T-helper 17 cell (primary cell): ENCODE measurements at places on chromosomes 11 and 22. TPM values are rescaled to one million over a fixed set of nuclear protein-coding genes. Genes with fewer than 3 reads are reported as not detected.

- no peaks in the 10 kb centered on the region for H3K36me3 ChIP-seq
- peaks cover 35% of the 10 kb centered on the region for H3K27me3 ChIP-seq
- no peaks in the 10 kb centered on the region for H3K4me1 ChIP-seq
- no peak overlapping the region for H3K4me3 ChIP-seq
- DNase-seq: no peak
- no peak overlapping the region for H3K27ac ChIP-seq
Measured at GRCh38 chr11:60252213-60253108, 9.5 kb upstream of the MS4A4E start.

GRCh38 chr11:113587308-113587739 is 112.1 kb upstream of the DRD2 start:
- H3K36me3 ChIP-seq: no peaks in the 10 kb centered on the region
- H3K4me1 ChIP-seq: no peaks in the 10 kb centered on the region
- no peak overlapping the region for H3K4me3 ChIP-seq
- DNase-seq: no peak

DNA sequence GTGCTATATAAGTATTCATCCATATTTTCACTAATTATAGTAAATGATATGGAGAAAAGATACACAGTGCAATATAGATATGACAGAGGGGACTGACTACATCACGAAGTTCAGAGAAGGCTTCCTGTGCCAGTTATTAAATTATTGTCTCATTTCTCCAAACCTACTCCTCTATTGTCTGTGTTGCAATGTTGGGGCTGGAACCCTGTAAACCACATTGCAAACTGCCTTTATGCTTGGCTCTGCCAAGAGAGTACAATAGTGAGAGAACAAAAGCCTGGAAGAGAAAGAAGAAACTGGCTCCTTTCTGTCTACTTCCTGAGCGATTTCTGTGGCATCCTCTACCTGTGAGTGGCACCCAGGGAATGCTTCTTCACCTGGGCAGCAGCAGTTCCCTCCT is 46.4 kb downstream of the ME3 start:
- H3K4me3 ChIP-seq: no peak overlapping the region
- H3K27me3 ChIP-seq: peaks cover 16% of the 10 kb centered on the region
- H3K27ac ChIP-seq: no peak overlapping the region
- no peak for DNase-seq
- no peaks in the 10 kb centered on the region for H3K36me3 ChIP-seq

DNA sequence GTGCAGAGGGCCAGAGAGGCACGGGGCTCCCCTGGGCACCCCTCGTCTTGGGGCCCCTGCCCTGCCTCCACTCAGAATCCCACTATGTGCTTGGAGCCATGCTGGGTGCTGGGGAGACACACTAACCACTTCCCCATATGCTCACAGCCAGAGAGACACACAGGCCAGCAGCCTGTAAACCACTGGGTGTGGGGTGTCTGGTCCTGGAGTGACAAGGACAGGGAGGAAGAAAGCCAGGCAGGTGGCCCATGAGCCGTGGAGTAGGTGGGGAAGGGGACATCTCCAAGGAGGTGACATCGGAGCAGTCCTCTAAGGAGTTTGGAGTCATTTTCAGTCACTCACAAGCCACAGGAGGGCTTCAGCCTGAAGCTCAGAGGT is 58.9 kb downstream of the CDKN1C start:
- H3K4me3 ChIP-seq: no peak overlapping the region
- no peaks in the 10 kb centered on the region for H3K4me1 ChIP-seq
- H3K27ac ChIP-seq: no peak overlapping the region
- DNase-seq: no peak
- peaks cover 6% of the 10 kb centered on the region for H3K36me3 ChIP-seq

DNA sequence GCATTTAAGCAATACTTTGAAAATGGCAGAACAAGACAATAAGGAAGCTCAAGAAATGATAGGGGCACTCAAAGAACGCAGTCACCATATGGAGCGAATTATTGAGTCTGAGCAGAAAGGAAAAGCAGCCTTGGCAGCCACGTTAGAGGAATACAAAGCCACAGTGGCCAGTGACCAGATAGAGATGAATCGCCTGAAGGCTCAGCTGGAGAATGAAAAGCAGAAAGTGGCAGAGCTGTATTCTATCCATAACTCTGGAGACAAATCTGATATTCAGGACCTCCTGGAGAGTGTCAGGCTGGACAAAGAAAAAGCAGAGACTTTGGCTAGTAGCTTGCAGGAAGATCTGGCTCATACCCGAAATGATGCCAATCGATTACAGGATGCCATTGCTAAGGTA is 51.9 kb downstream of the SPECC1L start:
- peaks cover 2% of the 10 kb centered on the region for H3K36me3 ChIP-seq
- H3K27me3 ChIP-seq: no peaks in the 10 kb centered on the region
- no peak for DNase-seq
- peaks cover 7% of the 10 kb centered on the region for H3K4me1 ChIP-seq
- no peak overlapping the region for H3K4me3 ChIP-seq

GRCh38 chr11:10638316-10638925 is 55.1 kb downstream of the IRAG1 start:
- H3K4me3 ChIP-seq: no peak overlapping the region
- H3K4me1 ChIP-seq: peaks cover 6% of the 10 kb centered on the region
- H3K36me3 ChIP-seq: peaks cover 2% of the 10 kb centered on the region
- no peak for DNase-seq
- peaks cover 44% of the 10 kb centered on the region for H3K27me3 ChIP-seq
- no peak overlapping the region for H3K27ac ChIP-seq

DNA sequence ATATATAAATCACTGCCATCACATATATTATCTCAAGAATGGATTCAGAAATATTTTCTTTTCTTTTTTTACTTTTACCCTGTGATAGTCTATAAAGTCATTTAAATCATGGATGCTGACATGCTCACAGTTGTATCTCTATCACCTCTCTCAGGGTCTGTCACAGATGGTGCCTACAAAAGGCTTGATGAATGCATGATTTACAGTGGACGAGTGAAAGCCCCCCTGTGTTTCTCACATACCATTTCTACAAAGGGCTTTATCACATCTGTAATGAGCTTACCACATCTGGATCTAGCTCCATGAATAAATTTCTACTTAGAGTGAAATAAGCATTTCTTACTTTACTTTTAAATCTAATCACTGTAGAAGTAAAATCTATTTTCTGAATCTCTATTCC is 121.4 kb upstream of the CARD18 start:
- peaks cover 7% of the 10 kb centered on the region for H3K4me1 ChIP-seq
- H3K4me3 ChIP-seq: no peak overlapping the region
- DNase-seq: no peak
- H3K27me3 ChIP-seq: no peaks in the 10 kb centered on the region

GRCh38 chr11:60871378-60872061 is 4.2 kb downstream of the ZP1 start:
- no peak for DNase-seq
- peak overlapping the region; percentile 11 for H3K27ac ChIP-seq
- peaks cover 7% of the 10 kb centered on the region for H3K27me3 ChIP-seq

GRCh38 chr11:47861728-47862127 is 13.6 kb upstream of the NUP160 start:
- H3K36me3 ChIP-seq: peaks cover 2% of the 10 kb centered on the region
- peaks cover 23% of the 10 kb centered on the region for H3K4me1 ChIP-seq
- H3K27ac ChIP-seq: peak overlapping the region; percentile 85

DNA sequence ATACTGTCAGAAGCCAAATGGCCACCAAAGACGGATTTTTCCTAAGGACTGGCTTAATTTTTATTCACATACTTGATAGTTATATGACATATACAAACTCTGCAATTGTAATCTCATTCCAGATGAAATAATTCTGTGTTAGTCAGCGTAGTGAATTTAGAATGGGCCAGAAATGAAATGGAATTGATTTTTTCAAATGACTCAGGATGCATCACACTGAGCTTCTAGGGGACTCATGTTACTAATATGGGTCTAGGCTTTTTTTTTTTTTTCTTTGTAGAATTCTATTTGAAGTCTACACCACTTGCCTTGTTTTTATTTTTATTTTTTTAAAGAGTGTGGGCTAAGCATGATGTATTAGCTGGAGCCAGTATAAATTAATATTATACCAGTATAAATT is 62.7 kb downstream of the SPECC1L start:
- no peaks in the 10 kb centered on the region for H3K27me3 ChIP-seq
- H3K36me3 ChIP-seq: peaks cover 10% of the 10 kb centered on the region
- no peak overlapping the region for H3K4me3 ChIP-seq
- no peak overlapping the region for H3K27ac ChIP-seq
- no peak for DNase-seq
- peaks cover 20% of the 10 kb centered on the region for H3K4me1 ChIP-seq

- peaks cover 31% of the 10 kb centered on the region for H3K27me3 ChIP-seq
- no peak overlapping the region for H3K27ac ChIP-seq
- H3K4me1 ChIP-seq: peaks cover 12% of the 10 kb centered on the region
- DNase-seq: no peak
- no peak overlapping the region for H3K4me3 ChIP-seq
Measured at GRCh38 chr11:76802151-76802550, 19.0 kb downstream of the TSKU start.

DNA sequence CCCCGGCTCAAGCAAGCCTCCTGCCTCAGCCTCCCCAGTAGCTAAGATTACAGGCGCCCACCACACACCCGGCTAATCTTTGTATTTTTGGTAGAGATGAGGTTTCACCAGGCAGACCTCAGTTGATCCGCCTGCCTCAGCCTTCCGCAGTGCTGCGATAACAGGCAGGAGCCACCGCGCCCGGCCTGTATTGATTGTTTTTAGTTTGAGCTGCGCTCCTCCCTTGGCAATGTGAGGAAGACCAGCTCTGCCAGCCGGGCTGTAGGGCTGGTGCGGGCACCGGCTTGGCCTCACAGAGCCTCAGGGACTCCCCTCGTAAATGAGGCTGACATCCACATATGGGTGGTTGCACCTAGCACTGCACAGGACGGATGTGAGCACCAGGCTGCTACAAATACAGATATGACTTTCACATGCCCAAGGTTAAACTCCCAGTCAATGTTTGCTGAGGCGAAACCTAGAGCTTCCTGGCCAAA is 7.5 kb upstream of the SLC2A11 start:
- no peak overlapping the region for H3K4me3 ChIP-seq
- no peak overlapping the region for H3K27ac ChIP-seq

DNA sequence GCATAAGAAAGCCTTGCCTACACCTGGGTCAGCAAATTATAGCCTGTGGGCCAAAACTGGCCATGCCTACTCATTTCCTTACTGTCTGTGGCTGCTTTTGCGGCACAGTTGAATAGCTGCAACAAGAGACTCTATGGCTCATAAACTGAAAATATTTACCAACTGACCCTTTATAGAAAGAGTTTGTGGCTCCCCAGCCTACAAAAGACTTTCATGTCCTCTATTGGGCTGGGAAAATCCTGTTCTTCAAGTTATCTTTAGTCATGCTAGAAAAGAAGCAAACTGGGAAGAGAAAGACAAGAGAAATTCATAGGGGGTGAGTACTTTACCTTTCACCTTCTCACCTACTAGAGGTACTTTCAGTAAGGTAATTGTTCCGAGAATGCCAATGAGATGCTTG is 175.1 kb downstream of the SWAP70 start:
- no peak for DNase-seq
- H3K27ac ChIP-seq: peak overlapping the region; percentile 39
- no peak overlapping the region for H3K4me3 ChIP-seq
- peaks cover 17% of the 10 kb centered on the region for H3K4me1 ChIP-seq

GRCh38 chr11:15835788-15836411 is 520.4 kb downstream of the SOX6 start:
- no peaks in the 10 kb centered on the region for H3K4me1 ChIP-seq
- H3K27me3 ChIP-seq: peaks cover 8% of the 10 kb centered on the region
- no peak overlapping the region for H3K4me3 ChIP-seq
- no peak for DNase-seq
- H3K27ac ChIP-seq: no peak overlapping the region

DNA sequence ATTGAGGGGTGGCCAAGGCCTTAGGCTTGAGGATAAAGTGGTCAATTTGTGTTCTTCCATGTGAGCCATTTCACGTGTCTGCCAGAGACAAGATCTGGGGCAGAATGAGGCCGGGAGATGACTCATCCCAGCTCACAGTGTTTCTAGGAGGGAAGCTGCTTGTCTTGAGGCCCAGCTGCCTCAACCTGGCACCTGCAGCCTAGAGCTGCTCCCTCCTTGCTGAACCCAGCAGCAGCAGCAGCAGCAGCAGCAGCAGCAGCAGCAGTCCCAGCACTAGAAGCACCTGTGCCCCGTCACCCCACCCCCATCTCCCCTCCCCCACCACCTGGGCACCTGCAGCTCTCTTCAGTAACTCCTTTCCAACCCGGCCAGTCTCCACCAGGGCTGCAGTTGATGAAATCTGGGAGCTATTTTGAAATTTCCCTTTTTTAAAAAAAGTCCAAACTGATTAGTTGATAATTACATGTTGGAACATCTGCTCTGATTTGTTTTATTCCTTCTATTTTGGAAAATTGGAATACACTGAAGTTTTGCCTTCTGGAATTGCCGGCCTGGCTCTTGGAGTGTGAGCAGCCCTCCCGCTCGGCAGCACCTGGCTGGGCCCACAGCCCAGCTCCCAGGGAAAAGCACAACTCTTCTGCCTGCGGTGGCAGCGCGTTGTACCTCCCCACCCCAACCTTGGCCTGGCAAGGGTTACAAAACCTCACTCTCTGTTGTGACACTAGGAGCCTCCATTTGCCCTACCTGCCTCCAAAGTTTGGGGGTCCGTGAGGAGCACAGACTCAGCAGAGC is 143.5 kb downstream of the NXPE2 start:
- no peak overlapping the region for H3K27ac ChIP-seq
- no peaks in the 10 kb centered on the region for H3K4me1 ChIP-seq
- no peaks in the 10 kb centered on the region for H3K36me3 ChIP-seq
- DNase-seq: no peak
- peaks cover 5% of the 10 kb centered on the region for H3K27me3 ChIP-seq
- H3K4me3 ChIP-seq: no peak overlapping the region

GRCh38 chr11:2269601-2270321 is 627 bp downstream of the ASCL2 start:
- DNase-seq: no peak
- H3K27ac ChIP-seq: no peak overlapping the region
- H3K27me3 ChIP-seq: peaks cover 28% of the 10 kb centered on the region
- H3K36me3 ChIP-seq: no peaks in the 10 kb centered on the region

GRCh38 chr11:112024178-112024772 is 933 bp upstream of the DLAT start:
- peaks cover 22% of the 10 kb centered on the region for H3K4me1 ChIP-seq
- H3K36me3 ChIP-seq: no peaks in the 10 kb centered on the region
- no peak for DNase-seq
- H3K27me3 ChIP-seq: no peaks in the 10 kb centered on the region

GRCh38 chr11:130180491-130180890 is 20.9 kb downstream of the ST14 start:
- H3K4me1 ChIP-seq: no peaks in the 10 kb centered on the region
- H3K27ac ChIP-seq: no peak overlapping the region
- no peak for DNase-seq

DNA sequence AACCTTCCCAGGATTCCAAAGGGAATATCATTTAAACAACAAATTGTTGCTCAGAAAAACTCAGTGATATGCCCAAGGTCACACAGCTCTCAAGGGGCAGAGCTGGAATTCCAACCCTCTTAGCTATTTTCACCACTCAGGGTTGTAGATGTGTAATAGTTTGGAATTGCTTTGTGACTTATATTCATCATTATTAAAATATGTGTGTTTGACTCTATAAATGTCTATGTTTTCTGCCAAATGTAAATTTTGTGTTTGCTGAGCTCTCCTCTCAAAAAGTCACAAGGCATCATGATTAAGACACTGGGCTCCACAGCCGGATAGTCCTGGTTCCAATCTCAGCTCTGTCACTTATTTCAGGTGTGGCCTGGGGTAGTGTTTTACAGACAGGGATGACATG is 407.3 kb downstream of the TMEM135 start:
- H3K4me3 ChIP-seq: no peak overlapping the region
- no peak for DNase-seq
- no peaks in the 10 kb centered on the region for H3K36me3 ChIP-seq
- H3K4me1 ChIP-seq: no peaks in the 10 kb centered on the region
- no peak overlapping the region for H3K27ac ChIP-seq

SLC5A4 gene
- total RNA-seq: not detected

C11orf52 gene
- not detected for total RNA-seq

LMO2 gene
- 1.8 TPM for total RNA-seq

PLA2G3 gene
- not detected for total RNA-seq

AMOTL1 gene
- 2.0 TPM for total RNA-seq

UPB1 gene
- total RNA-seq: 2.8 TPM
